Epithelial cell of proximal tubule (primary cell): ENCODE measurements at places on chromosomes 6 and 20.

DNA sequence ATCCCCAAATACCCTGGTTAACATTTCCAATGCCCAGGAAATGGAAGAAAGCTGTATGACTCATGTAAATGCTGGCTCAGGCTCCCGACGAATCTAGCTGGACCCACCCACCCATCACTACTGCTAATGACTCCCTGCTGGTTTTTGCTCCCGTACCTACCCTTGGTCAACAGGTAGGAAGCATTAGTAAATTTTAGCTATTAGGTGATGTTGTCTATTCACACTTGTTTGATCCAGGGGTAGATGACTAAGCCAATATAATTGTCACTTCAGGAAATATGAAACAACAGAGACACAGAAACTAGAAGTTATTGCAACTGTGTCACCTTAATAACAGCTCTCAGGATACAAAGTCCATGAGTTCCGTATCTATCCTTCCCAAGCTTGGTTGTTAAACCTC lies 94.4 kb upstream of the BEND6 start:
- DNase-seq: no peak

GRCh38 chr6:111854683-111855082 lies 18.6 kb downstream of the FYN start:
- DNase-seq: no peak

- peak; percentile 68 for DNase-seq
These were observed 27.6 kb downstream of the DCDC2 start for GRCh38 chr6:24330137-24330732.

DNA sequence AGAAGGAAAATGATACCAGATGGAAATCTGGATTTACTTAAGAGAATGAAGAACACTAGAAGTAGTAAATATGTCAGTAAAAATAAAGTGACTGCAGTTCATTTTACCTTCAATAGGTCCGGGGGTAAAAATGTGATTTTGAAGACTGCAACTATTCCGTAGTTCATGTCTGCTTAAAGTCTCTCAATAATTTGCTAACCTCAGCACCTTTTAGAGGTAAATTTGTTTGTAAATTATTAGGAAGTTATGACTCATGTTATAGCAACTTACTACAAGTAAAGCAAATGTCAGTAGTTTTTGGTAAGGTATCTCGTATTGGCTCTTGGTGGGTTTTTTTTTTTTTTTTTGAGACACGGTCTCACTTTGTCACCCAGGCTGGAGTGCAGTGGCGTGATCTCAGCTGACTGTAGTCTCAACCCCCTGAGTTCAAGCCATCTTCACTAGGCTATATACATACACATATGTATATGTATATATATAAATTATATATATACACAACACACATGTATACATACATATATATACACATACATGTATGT lies 32.1 kb downstream of the BICRAL start:
- no peak for DNase-seq

GRCh38 chr6:79538106-79538971 lies 1.1 kb upstream of the LCA5 start:
- peak; percentile 26 for DNase-seq

- no peak for DNase-seq
These were observed 63.1 kb downstream of the SLX4IP start for GRCh38 chr20:10498200-10498599.

GRCh38 chr6:161594412-161594811 lies 320.6 kb upstream of the AGPAT4 start:
- DNase-seq: no peak

DNA sequence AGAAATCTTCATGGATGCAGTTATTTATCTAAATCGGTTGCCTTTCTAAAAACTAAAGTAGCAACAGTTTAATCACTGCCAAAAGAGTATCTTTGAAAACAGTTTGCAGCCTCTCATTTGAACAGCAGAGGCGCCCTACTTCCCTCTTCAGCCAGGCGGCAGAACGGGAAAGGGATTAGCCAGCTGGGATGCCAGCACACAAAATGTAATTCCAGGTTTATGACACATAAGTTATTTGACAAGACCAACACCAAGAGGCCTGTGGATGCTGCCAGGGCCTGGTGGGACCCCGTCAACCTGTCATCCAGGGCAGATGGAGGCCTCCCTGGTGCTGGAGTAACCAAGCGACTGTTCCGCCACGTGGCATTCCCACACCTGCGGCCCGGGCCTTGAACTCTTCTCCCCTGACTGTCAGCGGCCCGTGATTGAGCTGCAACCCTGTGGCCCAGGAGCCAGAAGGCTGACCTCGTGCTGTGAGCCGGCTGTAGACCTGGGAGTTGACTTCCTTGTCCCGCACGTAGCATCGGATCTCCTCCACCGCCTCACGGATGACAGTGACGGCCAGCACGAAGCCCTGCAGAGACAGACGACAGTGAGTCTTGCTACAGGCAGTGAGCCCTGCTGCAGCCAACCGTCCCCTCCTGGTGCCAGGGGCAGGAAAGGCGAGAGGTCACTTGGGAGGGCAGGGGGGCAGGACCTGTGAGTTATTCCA lies 55.5 kb downstream of the ATP9A start:
- no peak for DNase-seq

GRCh38 chr6:53986721-53987521 lies 124.3 kb upstream of the MLIP start:
- DNase-seq: no peak

DNA sequence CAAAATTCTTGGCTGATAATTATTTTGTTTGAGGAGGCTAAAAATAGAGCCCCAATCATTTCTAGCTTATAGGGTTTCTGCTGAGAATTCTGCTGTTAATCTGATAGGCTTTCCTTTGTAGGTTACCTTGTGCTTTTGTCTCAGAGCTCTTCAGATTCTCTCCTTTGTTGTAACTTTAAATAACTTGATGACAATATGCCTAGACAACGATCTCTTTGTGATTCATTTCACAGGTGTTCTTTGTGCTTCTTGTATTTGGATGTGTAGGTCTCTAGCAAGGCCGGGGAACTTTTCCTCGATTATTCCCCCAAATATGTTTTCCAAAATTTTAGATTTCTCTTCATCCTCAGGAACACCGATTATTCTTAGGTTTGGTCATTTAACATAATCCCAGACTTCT lies 376.5 kb upstream of the MAN1A1 start:
- DNase-seq: no peak

GRCh38 chr6:22468256-22468965 lies 101.0 kb upstream of the HDGFL1 start:
- no peak for DNase-seq

- no peak for DNase-seq
These were observed 74.6 kb downstream of the GRM4 start for GRCh38 chr6:34071136-34071883.

DNA sequence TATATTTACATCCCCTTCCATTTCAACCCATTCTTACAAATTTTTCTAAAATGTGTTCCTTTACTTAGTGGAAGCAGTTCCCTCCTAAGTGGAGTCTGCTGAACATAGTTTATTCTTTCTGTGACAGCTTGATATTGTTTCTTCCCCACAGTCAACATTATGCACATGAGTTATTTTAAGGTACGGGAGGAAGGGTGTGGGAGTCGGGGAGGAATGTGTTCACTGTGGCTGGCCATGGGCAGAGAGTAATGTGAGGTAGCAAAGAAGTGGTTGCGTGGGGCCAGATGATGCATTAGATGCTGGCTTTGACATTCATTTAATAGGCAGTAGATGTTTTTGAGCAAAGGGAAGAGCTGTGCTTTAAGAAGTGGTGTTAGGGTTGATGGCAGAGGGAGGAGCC lies 98.5 kb downstream of the ARMC2 start:
- peak; percentile 43 for DNase-seq

GRCh38 chr20:17885544-17885943 lies 83.0 kb downstream of the SNX5 start:
- DNase-seq: no peak

DNA sequence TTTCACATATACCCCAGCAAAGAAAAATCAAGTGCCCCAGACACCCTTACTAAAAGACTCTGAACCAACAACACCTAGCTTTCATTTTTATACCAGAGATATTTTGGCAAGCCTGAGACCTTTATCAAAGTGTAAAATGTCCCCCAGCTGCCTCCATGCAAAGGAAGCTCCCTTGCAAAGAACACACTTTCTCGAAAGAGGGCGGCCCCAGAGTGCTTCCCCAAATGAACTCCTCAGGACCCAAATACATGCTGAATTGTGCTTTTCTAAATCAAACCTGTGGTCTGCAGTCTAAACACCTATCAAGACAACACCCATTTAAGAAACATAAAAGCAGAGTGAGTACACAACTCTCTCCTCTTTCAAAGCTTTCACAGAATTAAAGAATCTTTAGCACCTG lies 490 bp downstream of the IPCEF1 start:
- no peak for DNase-seq

DNA sequence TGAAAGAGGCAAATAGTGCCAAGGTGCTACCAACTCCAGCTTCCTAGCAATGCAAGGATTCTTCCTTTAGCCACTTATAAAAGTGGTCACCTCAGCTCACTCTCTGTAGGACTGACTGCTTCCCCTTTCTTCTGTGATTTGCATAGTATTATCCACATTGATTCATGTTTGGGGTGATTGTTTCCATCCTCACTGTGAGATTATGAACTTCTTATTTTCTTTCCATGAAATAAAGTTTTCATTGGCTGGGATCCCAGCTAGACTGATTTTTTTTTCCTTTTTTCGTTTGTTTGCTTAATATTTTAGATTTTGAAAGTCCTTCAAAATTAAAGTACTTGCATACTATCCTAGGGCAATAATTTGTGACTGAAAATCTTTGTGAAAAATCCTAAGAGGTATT lies 50.5 kb downstream of the EYA4 start:
- no peak for DNase-seq

- no peak for DNase-seq
These were observed 748 bp downstream of the UBE2J1 start for GRCh38 chr6:89351671-89352277.

DNA sequence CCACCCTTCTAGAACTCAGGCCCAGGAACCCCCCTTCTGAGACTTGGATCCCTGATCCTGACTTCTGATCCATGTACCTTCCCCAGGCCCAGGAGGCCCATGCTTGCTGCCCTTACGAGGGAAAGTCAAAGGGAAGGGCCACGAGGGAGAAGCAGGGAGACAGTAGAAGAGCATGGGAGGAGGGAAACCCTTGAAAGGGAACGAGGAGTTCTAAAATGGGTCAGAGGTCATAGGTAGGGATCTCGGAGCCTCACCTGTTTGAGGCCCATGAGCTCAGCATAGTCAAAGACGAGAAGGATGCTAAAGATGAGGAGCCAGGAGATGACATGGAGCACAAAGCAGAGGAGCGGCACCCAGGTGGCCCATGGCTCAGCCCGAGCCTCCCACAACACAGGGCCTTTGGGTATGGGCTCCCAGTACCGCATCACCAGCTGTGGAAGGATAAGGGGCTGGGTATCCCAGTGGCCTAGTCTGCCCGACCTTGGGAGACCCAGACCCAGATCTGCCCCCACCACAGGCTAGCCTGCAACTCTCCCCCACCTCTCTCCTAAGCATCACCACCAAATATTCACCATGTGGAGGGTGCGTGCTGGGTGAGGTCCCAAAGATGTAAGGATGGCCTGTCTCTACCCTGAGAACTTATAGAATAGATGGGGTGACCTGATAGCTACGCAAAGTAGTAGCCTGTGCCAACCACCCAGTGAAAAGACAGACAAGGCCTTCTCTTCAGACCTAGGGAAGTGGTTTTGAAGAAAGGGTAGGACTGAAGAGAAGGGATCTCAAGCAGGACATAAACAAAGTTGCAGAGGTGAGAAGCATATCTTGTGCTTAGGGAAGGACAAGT lies 1.5 kb downstream of the NRM start:
- DNase-seq: no peak

DNA sequence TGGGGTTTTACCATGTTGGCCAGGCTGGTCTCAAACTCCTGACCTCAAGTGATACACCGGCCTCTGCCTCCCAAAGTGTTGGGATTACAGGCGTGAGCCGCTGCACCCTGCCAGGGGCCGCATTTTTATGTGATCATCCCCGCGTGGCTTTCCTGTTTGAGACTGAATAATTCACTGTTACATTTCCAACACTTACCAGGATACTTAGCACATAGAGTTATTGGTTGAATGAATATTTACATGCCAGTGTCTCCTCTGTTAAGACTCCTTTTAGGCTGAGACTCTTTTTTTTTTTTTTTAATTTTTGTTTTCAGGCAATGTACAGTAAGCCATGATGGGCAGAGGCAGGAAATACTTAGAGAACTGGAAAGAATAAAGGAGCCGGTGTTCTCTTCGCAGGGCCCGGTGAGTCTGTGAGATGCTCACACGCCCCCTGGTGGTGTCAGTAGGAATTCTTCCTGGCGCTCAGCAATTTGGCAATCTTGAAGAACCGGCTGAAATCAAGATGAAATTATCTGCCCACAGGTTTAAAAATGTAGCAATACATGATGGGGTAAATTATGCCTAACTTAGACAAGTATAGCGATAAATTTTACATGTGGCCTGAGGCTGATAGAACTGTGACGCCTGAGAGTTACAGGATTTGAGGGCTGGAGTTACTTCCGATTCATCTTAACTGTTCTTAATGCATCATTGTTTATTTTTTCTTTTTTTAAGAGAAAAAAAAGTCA lies 7.6 kb upstream of the RNF114 start:
- no peak for DNase-seq

GRCh38 chr6:19811397-19812079 lies 25.6 kb upstream of the ID4 start:
- DNase-seq: no peak

DNA sequence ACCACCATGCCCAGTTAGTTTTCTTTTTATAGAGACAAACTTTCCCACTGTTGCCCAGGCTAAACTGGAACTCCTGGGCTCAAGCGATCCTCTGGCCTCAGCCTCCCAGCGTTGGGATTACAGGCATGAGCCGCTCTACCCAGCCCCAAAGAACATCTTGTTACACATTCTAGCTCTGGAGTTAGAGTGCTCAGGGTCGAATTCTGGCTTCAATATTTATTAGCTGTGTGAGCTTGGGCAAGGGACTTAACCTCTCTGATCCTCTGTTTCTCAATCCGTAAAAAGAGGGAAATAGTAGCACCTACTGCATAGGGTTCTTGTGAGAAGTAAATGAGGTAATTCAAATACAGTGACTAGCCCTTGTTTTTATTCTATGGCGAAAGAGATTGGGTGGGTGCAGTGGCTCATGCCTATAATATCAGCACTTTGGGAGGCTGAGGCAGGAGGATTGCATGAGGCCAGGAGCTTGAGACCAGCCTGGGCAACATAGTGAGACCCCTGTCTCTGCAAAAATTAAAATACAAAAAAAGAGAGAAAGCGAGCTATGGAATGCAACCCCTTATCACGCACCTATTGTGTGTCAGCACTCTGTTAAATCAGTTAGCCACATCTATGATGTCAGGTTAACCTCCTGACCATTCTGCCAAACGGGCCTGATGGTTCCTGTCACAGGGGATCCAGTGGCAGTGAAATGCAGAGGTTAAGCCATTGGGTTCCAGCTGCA lies 19.7 kb downstream of the BCAS4 start:
- DNase-seq: no peak
